ENCODE measurements at places on chromosomes 1 and 21. TPM values are rescaled to one million over a fixed set of nuclear protein-coding genes. Genes with fewer than 3 reads are reported as not detected.

- no peaks in the 10 kb centered on the region for H3K36me3 ChIP-seq
- no peaks in the 10 kb centered on the region for H3K4me1 ChIP-seq
Measured at GRCh38 chr1:93675931-93676330, 5.7 kb downstream of the BCAR3 start.

DNA sequence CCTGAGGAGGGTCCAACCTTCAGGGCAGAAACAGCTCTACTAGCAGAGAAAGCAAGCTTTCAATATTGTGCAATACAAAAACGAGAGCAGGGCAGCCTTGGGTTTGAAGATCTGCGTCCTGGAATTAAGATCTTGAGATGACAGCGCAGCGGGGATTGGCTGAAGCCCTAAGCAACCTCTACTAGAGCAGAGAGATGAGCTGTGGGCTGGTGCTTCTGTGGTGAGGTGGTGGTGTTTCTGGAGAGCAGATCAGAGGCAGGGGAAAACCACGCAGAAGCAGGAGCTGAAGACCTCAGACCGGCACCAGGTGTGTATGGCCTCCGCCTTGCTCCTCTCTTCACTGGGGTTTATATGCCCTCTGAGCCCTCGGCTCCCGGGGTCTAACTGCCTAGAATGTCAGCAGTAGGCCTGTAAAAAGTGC lies 12.5 kb downstream of the TRAF3IP3 start:
- no peaks in the 10 kb centered on the region for H3K36me3 ChIP-seq
- no peaks in the 10 kb centered on the region for H3K27me3 ChIP-seq
- H3K4me3 ChIP-seq, result no peak overlapping the region
- H3K4me1 ChIP-seq, result peaks cover 28% of the 10 kb centered on the region

Gene S100A1
- total RNA-seq, result 2,413 TPM

- no peak overlapping the region for H3K4me3 ChIP-seq
- no peak overlapping the region for H3K27ac ChIP-seq
- no peaks in the 10 kb centered on the region for H3K4me1 ChIP-seq
- DNase-seq, result no peak
Measured at GRCh38 chr1:24594328-24594598, 38.4 kb downstream of the NCMAP start.

DNA sequence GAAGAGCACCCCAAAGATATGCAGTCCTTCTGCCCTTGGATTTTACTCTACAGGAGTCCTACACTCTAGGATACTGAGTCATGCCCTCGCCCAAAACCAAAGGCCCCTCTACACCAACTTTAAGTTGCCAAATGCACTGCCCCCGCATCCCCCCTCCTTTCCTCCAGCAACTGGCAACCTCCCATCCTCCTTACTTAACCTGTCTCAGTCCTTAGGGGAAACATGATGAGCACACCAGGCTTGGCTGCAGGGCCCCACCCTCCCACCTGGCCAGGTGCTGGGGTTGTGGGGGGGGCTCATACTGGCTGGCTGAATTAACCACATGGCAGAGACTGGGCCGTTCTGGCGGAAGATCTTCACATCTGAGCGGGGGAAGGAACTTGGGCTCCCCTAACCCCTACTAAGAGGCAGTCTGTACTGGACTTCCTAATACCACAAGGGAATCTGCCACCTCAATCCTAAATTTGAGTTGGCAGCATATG lies 1.2 kb downstream of the HDGF start:
- H3K4me3 ChIP-seq, result peak overlapping the region; percentile 95
- H3K27me3 ChIP-seq, result no peaks in the 10 kb centered on the region
- H3K27ac ChIP-seq, result peak overlapping the region; percentile 96
- no peaks in the 10 kb centered on the region for H3K4me1 ChIP-seq

GRCh38 chr1:26164861-26165842 lies 3.6 kb downstream of the C1orf232 start:
- H3K4me3 ChIP-seq, result peak overlapping the region; percentile 55
- DNase-seq, result no peak
- H3K36me3 ChIP-seq, result no peaks in the 10 kb centered on the region

Gene NLRP3
- 1.3 TPM for total RNA-seq

- no peaks in the 10 kb centered on the region for H3K27me3 ChIP-seq
- no peak for DNase-seq
- H3K4me1 ChIP-seq, result no peaks in the 10 kb centered on the region
- peak overlapping the region; percentile 96 for H3K27ac ChIP-seq
- no peak overlapping the region for H3K4me3 ChIP-seq
Measured at GRCh38 chr21:46634427-46634826, 1.0 kb upstream of the PRMT2 start.

DNA sequence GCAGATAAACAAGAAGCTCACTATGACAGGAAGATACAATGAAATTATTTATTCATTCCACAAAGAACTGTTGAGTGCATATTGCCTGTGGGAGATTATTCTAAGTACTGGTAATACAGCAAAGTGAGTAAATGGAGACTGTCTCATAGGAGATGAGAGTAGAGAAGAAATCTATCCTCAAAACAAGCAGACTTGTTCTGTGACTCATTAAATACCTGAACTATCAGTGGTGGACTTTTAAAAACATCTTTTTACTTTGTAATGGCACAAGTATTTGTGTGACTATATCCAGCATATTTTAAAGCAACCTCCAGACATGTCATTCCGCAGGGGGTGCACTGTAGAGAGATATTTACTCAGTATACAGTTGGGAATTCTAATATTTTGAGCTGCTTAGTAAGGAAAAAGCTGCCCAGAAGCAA lies 259.2 kb downstream of the FMN2 start:
- no peak overlapping the region for H3K4me3 ChIP-seq
- no peaks in the 10 kb centered on the region for H3K27me3 ChIP-seq
- no peak overlapping the region for H3K27ac ChIP-seq
- DNase-seq, result no peak
- no peaks in the 10 kb centered on the region for H3K36me3 ChIP-seq

DNA sequence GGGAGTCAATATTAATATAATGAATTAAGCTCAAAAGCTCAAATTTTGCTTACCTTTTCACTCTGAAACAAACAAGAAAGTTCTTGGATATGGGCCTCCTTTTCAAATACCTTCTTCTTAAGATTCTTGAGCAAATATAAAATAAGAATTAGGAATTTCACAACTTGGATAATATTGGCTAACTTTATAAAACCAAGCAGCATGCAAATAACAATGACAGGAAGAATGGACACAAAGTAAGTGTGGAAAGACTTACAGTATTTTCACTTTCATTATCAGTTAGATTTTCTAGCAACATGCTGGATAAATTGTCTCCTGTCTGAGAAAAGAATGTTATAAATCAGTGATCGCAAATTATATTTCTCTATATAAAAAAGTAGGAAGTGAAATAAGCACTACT lies 13.2 kb downstream of the ODF2L start:
- H3K4me3 ChIP-seq, result no peak overlapping the region
- H3K27ac ChIP-seq, result peak overlapping the region; percentile 17
- H3K36me3 ChIP-seq, result no peaks in the 10 kb centered on the region
- no peaks in the 10 kb centered on the region for H3K27me3 ChIP-seq
- DNase-seq, result no peak

DNA sequence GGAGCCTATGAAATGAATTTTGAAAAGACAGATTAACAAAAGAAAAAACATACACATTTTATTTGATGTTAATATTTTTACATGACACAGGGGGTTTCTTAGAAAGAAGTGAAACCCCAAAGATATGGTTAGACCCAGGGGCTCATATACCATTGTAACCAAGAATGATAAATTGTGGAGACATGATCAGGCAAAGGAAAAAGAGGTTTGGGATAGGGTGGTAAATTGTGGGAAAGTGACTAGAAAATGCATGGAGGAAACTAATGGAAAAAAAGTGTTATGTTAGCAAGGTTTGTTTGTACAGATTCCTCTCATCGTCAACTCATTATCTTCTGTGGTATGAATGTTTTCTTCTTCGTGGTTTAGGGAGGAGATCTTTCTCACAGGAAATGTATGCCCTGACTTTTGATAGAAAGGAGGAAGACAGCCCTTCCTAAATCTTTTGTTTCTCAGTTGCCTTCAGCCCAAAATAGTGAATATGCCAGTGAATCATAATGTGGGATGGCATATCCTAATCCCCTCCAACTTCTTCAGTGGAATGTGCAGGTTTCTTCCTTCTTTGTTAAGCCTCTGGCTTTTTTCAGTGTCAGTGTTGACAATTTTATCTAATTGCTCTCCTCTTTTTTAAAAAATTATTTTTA lies 140.4 kb upstream of the UBE2U start:
- no peaks in the 10 kb centered on the region for H3K36me3 ChIP-seq
- H3K4me1 ChIP-seq, result no peaks in the 10 kb centered on the region
- no peaks in the 10 kb centered on the region for H3K27me3 ChIP-seq
- no peak for DNase-seq

GRCh38 chr21:34913811-34914210 lies 135.3 kb downstream of the RUNX1 start:
- H3K27me3 ChIP-seq, result no peaks in the 10 kb centered on the region
- no peaks in the 10 kb centered on the region for H3K36me3 ChIP-seq
- no peaks in the 10 kb centered on the region for H3K4me1 ChIP-seq

Gene ARTN
- not detected for total RNA-seq

GRCh38 chr1:233290396-233291034 lies 5.0 kb downstream of the PCNX2 start:
- no peak overlapping the region for H3K27ac ChIP-seq
- H3K4me3 ChIP-seq, result no peak overlapping the region
- DNase-seq, result no peak
- H3K27me3 ChIP-seq, result no peaks in the 10 kb centered on the region

- H3K36me3 ChIP-seq, result no peaks in the 10 kb centered on the region
- no peak overlapping the region for H3K4me3 ChIP-seq
- H3K4me1 ChIP-seq, result no peaks in the 10 kb centered on the region
- no peak for DNase-seq
- H3K27me3 ChIP-seq, result no peaks in the 10 kb centered on the region
Measured at GRCh38 chr1:80919426-80919825, 881.3 kb upstream of the ADGRL2 start.

Gene RAVER2
- total RNA-seq, result 23.2 TPM

DNA sequence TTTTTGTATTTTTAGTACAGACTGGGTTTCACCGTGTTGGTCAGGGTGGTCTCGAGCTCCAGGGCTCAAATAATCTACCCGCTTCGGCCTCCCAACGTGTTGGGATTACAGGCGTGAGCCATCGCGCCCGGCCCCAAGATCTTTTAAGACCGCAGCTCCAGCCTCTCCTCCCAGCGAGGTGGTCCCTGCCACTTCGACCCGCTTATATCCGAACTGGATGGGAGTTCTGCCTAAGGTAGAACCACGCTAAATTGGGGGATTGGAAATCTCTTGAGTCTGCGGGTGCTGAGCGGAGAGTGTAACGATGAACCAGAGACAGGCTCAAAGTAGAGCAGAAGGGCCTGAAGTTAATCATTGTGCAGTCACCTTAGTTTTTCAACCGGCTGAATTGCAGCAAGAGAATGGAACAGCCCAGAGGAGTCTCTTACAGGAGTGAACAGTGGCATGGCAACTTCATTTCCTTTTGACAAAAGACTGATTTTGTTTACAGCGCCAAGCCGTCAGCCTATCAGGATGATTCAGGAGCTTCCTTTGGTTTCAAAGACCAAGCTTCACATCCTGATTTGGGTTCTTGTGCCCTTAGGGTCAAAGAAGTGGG lies 726 bp upstream of the CYB5R1 start:
- no peaks in the 10 kb centered on the region for H3K27me3 ChIP-seq
- H3K4me3 ChIP-seq, result peak overlapping the region; percentile 94
- peaks cover 15% of the 10 kb centered on the region for H3K36me3 ChIP-seq
- peak overlapping the region; percentile 97 for H3K27ac ChIP-seq
- H3K4me1 ChIP-seq, result peaks cover 47% of the 10 kb centered on the region

- no peaks in the 10 kb centered on the region for H3K27me3 ChIP-seq
- H3K36me3 ChIP-seq, result no peaks in the 10 kb centered on the region
- H3K4me1 ChIP-seq, result no peaks in the 10 kb centered on the region
- no peak overlapping the region for H3K4me3 ChIP-seq
- H3K27ac ChIP-seq, result no peak overlapping the region
- DNase-seq, result no peak
Measured at GRCh38 chr1:216807696-216808095, 84.5 kb upstream of the ESRRG start.

- no peak for DNase-seq
- no peaks in the 10 kb centered on the region for H3K27me3 ChIP-seq
- no peak overlapping the region for H3K27ac ChIP-seq
- no peaks in the 10 kb centered on the region for H3K4me1 ChIP-seq
- H3K4me3 ChIP-seq, result no peak overlapping the region
Measured at GRCh38 chr1:181969902-181970301, 91.6 kb downstream of the ZNF648 start.

DNA sequence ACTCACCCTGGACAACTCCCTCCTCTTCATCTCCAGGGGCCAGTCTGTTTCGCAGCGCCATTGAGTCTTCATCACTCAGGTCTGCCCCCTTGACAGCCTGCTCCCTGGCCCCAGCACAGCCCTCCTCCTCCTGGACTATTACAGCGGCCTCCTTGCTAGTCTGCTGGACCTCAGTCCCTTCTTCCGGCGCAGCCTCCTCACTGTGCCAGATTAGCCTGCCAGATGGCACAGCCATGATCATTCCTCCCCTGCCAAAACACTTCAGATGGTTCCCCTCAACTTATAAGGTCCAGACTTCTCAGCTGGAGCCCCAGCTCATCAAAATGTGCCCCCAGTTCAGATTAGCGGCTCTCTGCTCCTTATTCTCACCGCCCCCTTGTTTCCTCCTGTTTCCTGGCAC lies 7.0 kb upstream of the CELSR2 start:
- peaks cover 14% of the 10 kb centered on the region for H3K36me3 ChIP-seq
- no peaks in the 10 kb centered on the region for H3K27me3 ChIP-seq
- H3K27ac ChIP-seq, result no peak overlapping the region

DNA sequence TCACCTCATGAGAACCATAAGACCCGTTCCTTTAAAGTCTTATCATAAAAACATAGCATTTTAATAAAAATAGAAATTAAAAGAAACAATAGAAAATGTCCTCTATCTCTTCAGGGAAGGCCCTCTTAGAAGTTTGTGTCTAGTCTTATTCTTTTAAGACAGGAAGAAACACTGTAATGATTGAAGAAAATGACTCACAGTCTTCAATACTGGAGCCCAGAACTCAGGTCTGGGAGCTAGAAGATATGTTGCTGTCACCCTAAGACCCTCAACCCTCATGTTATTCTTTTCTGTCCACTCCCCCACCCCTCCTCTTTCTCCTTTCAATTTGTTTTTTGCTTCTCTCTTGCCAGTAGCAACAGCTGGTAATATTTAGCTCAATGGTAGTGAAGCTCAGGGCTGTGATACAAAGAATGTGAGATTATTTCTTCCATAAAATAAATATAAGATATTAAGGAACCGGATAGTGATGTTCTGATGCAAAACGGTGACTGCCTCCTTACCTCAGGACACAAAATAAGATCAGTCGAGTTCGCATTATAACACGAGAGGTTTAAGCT lies 12.0 kb downstream of the DUSP10 start:
- H3K4me1 ChIP-seq, result peaks cover 60% of the 10 kb centered on the region
- no peak for DNase-seq
- H3K4me3 ChIP-seq, result no peak overlapping the region
- no peaks in the 10 kb centered on the region for H3K27me3 ChIP-seq
- H3K27ac ChIP-seq, result no peak overlapping the region
- H3K36me3 ChIP-seq, result no peaks in the 10 kb centered on the region

Gene MIXL1
- total RNA-seq, result not detected

Gene GRIK1
- not detected for total RNA-seq

Gene OR2T33
- not detected for total RNA-seq
